Activated CD4-positive, alpha-beta T cell treated with anti-CD3 and anti-CD28 coated beads for 24 hours (primary cell): ENCODE measurements at places on chromosomes 4 and X.

GRCh38 chr4:161829591-161829990, 334.2 kb downstream of the FSTL5 start:
- DNase-seq: no peak

DNA sequence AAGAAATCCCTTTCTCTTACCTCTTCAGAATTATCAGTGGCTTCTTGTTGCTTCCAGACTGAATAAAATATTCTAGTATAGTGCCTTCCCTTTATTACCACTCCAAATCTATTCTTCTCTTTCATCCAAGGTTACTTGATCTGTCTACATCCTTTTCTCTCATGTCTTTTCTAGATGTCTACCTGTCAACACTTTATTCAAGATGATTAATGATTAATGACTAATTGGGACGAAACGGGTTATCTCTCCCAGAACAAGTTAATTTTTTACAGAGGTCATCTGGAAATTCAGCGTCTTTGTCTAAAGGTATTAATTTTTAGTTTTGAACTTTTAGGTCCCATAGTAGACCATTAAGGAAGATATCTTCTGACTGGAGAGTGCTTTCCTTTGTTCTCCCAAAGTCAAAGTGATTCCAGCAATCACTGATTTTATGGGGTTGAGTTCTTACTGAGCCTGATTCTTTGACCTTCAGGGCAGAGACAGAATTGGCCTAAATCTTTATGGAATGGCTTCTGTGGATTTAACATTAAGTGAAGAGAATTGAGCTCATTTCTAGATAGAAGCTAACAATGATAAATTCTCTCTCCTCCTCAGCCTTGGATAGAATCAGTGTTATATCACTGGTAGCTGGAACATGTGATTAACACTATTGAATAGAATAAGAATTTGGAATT, 335.4 kb upstream of the TEX13C start:
- no peak for DNase-seq

DNA sequence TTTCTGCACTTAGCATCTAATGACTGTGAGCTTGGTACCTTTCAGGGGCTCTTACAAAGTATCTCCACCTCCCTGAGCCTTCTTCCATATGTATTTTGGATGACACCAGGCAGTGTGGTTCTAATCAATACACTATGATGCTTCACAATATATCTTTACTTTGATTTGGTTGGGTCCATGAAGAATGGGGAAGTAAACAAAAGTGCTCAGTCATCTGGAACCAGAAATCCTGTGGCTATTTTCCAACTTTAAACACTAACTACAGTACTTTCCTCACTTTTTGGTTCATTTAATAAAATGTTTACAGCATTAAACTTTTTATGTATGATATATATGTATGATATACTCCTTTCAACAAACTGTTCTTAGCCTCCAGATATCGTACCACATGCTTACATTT, 216.4 kb upstream of the AFF2 start:
- DNase-seq: no peak

DNA sequence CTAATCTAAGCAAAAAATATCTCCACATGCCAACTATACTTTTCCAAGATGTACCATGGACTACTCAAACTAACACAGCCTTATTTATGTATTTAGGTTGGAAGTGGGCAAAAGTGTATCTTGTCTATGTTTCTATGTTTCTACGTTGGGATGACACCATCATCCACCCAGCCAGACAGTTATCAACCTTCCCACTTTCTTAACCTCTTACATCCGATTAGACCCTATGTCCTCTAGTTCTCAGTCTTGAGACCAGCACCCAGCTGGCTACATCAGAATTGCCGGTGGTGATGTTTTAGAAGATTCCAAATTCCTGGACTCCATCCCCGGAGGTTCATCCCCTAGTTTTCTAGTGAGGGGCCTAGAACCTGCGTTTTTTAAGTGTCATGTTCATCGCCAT, 1.0 kb upstream of the AASDH start:
- no peak for DNase-seq

DNA sequence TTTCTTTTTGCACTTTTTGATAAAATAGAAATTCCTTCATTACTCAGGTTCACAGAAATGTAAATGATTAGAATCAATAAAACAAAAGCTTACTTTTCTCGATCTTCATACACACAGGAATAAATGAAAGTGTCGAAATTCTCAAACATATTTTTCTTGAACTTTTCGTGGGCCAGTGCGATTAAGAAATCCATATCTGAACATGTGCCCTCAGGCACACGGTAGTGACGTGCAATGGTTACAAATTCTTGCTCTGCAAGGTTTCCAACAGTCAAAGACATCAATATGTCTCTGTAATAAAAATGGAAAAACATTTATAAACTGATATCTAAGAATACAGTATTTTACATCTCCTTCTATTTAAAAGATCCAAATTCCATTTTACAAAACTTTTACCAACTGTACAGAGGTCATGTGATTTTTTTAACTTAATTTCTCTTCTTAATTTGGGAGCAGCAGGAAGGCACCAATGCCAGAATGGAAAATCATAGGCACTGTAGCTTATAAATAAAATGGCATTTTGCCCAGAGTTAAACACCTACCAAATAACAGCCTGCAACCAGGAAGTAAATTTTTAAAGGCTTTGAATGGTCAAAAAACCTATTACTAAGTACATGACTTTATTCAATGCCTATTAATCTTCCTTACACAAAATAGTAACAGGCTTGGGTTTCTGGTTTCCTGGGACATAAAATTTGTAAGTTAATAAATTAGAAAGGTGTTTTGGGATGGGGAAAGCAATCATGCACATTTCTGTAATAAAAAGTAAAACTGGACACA, 165.0 kb downstream of the EFHC2 start:
- DNase-seq: no peak

DNA sequence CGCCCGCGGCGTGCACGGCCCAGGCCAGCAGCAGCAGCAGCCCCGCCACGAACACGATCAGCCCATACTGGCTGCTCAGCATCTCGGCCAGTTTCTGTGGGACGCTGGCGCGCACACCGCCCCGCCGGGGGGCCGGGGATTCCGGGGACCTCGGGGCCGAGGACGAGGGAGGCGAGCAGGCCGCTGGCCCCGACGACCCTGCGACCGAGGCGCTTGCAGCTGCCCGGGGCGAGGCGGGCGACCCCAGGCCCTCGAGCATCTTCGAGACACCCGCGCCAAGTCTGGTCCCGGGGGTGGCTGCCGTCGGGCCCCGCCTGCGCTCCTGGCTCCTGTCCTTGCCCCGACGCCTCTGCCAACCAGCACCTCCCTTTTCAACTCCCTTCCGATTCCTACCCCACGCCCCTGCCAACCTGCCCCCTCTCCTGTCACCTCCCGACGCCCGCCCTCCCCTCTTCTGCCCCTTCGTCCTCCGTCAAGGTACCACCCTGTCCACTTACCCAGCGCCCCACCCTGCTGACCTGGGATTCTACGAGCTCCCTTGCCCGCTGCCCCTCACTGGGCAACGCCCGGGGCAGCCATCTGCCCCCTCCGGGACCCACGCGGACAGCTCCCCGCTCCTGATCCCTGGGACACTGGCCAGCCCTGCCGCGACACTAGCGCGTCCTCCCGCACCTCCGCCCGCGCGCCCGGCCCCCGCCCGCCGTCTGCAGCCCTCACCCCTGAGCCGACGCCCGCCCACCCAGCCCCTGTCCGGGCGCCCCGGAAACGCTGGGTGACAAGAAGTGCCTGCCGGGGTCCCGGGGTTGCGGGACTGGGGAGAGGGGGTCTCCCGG, at the start of gene OTOP1:
Gene OTOP1, minus strand, starts transcription at position 324 of the 833 bp plus-strand sequence. Its CDS starts 65 bp downstream, at position 259.
- DNase-seq: no peak

DNA sequence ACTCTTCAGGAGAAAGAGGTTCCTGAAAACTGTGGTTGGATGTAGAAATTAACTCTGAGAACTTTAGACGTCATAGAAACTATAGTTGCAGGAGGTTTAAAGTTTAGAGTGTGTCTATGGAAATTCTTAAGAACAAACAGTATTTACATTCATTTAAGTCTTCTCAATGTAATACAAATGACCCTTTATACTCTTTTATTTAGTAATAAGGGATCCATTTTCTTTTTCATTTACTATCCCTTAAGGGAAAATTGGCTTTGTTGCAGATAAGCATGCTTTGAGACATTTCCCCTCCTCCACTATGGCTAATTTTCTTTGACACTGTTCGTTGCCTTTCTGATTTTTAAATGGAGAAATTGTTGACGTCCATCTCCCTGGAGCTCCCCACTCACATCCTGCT, 96.4 kb downstream of the POLA1 start:
- DNase-seq: no peak

GRCh38 chr4:155039162-155039561, 169.3 kb upstream of the NPY2R start:
- no peak for DNase-seq

- no peak for DNase-seq
These were observed 5.8 kb downstream of the BMP2K start for GRCh38 chr4:78781924-78782323.

GRCh38 chrX:101774340-101774739, 114.7 kb upstream of the ARMCX2 start:
- no peak for DNase-seq

GRCh38 chr4:133316909-133317308, 167.8 kb downstream of the PCDH10 start:
- no peak for DNase-seq

DNA sequence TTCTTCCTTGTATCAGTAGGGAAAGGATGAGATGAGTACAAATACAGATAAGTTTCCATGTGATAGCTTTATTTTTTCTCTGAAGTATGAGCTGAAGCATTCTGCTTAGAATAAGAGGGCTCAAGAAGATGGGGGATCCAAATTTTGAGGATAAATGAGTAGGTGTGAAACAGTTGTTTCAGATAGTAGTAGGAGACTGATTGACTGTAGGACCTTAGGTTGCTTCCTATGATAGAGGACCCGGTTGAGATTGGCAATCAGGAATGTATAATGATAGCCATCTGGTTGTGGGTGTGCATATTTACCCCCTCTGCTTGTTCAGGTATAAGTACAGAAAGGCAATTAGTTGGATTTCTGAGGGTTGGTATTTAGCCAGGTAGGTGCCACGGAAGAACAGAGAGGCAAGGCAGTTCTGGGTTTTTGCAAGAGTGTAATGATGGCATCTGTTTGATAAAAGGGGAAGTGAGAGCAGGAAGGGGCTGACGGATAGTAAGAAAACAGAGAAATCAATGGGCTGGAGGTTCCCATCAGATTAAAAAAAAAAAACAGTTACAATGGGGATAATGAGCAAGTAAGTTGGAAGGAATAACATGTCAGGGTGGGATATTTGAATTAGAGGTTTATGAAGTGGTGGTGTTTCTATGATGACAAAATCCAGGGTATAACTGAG, 13.7 kb downstream of the OCRL start:
- no peak for DNase-seq

DNA sequence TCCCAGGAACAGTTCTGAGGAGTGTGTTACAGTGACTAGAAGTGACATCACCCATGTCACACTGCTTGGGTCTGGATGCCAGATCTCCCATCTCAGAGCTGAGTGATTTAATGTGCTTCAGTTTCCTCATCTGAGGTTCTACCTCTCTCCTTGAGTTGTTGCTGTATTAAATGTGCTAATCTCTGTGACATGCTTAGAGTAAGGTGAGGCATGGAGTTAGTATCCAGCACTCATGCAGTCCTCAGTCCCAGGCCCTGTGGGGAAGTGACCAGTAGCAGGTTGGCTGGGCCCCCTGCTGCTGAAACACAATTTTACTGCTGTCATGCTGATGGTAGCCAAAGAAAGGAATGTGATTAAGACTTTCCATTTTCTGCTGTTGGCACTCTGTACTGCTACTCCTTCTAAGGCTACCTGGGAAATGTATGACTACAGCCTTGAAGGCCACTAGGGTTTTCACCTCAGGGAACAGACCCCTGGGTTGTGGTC, 639.6 kb downstream of the MID1IP1 start:
- no peak for DNase-seq

DNA sequence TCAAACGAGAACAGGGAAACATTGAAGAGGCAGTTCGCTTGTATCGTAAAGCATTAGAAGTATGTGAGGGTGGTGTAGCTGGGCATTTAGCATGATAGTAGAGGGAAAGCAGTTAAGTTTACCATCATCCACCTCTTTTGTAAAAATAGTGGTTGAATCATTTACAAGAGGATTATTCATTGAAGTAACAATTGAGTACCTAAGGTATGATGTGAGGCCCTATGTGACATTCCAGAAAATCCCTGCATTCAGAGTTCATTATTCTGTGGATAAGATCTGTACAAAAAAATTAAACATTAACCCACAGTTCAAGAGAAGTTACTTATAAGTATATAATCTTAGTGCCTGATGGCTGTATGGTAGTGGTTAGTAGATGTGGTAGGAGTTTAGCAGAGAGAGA, 22.2 kb upstream of the GCNA start:
- no peak for DNase-seq

DNA sequence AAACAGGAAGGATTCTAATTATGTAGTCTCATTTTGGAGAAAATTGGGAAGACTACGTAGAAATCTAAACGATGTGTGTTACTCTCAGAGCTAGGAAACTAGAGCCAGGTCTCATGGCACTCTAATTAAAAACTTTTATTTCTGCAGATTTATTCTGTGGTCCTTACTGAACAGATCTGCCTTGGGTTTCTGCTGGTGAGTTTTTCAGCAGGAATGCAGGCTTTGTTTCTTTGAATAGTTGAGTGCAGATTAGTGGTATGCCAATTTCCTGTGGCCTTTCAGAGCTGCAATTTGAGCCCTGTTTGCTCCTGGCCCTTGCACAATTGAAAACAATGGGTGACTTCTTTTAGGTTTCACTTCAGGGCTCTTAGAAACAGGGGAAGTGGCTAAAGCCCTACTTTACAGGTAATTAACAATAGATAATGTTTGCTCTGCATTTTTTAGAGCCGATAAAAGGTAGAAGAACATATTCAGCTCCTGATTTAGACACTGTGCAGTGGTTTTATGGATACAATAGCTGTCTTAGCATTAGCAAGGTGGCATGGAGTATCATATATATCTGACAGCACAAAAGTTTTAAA, 21.8 kb downstream of the SPRY1 start:
- DNase-seq: no peak

- no peak for DNase-seq
These were observed 94.1 kb downstream of the IL1RAPL2 start for GRCh38 chrX:104660092-104660491.

DNA sequence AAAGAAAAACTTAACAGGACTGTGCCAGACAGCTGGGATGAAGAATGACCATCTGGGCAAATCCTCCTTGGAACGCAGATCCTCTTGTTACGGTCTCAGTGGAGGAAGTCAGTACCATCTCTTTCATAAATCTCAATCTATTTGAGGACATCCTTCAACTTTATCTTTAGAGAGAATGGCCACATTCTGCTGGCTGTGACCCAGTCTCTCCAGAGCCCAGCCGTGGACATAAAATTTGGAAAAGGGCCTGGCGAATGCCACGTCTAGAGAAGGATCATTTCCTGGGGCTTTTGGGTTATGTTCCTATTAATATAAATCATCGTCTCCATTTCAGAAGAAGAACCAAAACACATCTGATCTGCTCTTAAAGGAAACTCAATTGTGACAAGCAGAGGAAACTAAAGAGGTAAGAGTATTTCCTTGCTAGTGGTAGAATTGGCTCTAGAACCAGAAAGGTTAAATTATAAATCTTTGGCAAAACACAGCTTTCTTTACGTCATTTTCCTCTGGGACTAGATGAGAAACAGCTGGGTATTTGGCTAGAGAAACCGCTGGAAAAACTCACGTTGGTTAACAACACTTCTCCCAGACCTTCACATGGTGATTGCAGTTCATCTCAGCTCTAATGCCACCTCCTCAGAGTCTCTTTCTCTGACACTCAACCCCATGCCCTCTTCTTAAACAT, 164.7 kb downstream of the CHIC2 start:
- no peak for DNase-seq

- no peak for DNase-seq
These were observed 113.9 kb downstream of the CT47B1 start for GRCh38 chrX:120761810-120762209.
